ENCODE measurements at places on chromosomes 7 and 10.

- DNase-seq, result no peak
These were observed 4.7 kb downstream of the ZNF239 start for GRCh38 chr10:43569681-43570080.

- peak; percentile 13 for DNase-seq
These were observed at the start of gene ADAP1 for GRCh38 chr7:954330-955238. Gene ADAP1, minus strand, starts transcription at chr7:954680. Its CDS starts 203 bp downstream, at chr7:954477.

- DNase-seq, result no peak
These were observed 458.9 kb upstream of the ANKRD30A start for GRCh38 chr10:36666451-36666850.

DNA sequence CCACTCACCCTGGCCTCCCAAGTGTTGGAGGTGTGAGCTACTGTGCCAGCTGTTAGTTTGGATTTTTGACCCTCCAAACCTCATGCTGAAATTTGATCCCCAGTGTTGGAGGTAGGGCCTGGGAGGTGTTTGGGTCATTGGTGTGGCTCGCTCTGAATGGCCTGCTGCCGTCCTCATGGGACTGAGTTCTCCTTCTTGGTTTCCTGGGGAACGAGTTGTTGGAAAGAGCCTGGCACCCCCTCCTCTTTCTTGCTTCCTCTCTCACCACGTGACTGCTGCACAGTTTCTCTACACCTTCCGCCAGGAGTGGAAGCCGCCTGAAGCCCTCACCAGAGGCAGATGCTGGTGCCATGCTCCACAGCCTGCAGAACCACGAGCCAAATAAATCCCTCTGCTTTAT, 253.5 kb downstream of the PHTF2 start:
- DNase-seq, result no peak

- DNase-seq, result no peak
These were observed 148.1 kb downstream of the ITGA8 start for GRCh38 chr10:15571575-15571974.

- DNase-seq, result no peak
These were observed 36.8 kb downstream of the SLC29A3 start for GRCh38 chr10:71355886-71356285.

GRCh38 chr7:106277976-106278375, 6.8 kb downstream of the NAMPT start:
- no peak for DNase-seq

DNA sequence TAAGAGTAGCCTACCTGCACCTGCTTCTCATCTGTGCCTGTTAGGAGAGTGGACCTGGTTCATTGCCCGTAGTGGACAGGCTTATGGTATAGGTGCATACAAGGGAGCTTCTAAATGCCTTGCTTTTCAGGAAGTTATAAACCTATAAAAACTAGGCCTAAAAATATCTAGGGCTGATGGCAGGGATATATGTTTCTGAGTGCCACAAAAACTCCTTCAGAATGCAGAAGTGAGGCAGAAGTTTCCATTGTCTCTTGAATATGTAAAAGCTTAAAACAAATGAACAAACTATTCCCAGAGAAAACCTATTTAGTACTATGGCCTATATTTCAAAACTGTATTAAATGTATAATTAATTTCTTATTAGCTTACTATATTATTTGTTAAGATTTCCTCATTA, 91.8 kb downstream of the RNLS start:
- DNase-seq, result no peak

DNA sequence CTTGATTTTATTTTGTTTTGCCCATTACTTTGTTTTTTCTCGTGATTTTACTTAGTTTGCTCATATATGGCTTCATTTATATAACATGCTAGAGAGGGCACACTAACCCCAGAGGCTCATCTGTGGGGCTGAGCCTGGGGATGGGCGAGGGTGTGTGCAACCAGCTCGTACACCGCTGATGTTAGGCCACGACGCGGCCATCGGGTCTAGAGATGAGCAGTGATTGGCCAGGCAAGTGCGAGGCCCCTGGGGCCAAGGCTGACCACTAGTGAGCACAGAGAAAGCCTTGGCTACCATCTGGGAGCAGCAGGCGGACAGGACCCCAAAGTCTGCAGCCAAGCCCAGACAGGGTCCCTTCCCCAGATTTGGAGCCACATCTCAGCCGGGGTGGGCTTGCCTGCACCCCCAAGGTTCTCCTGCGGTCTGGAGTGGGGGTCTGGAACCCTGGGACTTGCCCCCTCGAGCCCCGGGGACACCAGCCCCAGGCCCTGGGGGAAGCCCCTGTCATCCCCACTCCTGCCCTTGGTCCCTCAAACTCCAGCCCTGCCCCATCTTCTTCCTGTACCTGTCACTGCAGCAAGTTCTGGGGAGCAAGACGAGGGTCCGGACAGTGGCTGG, 3.7 kb downstream of the FUOM start:
- no peak for DNase-seq

DNA sequence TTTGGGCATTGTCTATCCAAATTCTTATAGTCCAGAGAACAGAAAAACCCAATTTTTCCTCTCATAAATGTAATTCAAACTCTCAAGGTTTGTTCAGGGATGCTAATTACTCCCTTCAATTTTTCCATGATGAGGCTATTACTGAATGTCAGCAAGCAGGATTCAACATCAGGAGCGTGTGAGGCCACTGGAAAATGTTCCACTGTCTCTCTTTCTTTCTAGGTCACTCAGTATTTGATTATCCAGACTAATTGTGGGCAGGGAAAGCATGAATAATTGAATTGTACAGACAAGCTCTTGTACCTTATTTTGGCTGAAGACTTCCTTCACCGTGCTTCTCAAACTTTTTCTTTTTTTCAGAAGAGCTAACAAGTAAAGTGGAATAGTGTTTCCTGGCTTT, 30.7 kb downstream of the THNSL1 start:
- DNase-seq, result no peak

- no peak for DNase-seq
These were observed 125.9 kb upstream of the INSYN2A start for GRCh38 chr10:127322286-127322685.

GRCh38 chr10:74502963-74503608, 323.3 kb upstream of the KAT6B start:
- no peak for DNase-seq

- DNase-seq, result no peak
These were observed 245.6 kb upstream of the PITRM1 start for GRCh38 chr10:3418041-3418754.

GRCh38 chr7:48011323-48011722, 17.6 kb downstream of the SUN3 start:
- no peak for DNase-seq

DNA sequence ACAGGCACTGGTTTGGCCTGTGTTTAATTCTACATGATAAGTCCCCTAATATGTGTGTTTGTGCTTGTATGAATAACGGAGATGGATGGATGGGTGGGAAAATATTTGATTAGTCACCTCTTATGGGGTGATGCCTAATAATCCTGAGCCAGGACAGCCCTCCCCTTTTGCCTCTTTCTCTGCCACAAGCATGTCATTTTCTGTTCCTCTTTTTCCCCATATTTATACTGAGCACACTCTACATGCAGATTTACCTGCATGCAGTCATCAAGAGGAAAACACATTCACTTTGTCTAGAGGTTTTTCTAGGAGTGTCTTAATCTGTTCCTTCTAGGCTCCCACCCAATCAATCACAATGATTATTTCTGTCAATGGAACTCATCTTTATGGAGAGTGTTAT, 111.6 kb upstream of the TBX20 start:
- no peak for DNase-seq

Measured in activated naive CD4-positive, alpha-beta T cell (primary cell).